SW 1271 (cell line): ENCODE measurements at places on chromosomes 5 and 9.
A peak's percentile ranks its signal among the peaks of the same experiment; 100 is the strongest.

DNA sequence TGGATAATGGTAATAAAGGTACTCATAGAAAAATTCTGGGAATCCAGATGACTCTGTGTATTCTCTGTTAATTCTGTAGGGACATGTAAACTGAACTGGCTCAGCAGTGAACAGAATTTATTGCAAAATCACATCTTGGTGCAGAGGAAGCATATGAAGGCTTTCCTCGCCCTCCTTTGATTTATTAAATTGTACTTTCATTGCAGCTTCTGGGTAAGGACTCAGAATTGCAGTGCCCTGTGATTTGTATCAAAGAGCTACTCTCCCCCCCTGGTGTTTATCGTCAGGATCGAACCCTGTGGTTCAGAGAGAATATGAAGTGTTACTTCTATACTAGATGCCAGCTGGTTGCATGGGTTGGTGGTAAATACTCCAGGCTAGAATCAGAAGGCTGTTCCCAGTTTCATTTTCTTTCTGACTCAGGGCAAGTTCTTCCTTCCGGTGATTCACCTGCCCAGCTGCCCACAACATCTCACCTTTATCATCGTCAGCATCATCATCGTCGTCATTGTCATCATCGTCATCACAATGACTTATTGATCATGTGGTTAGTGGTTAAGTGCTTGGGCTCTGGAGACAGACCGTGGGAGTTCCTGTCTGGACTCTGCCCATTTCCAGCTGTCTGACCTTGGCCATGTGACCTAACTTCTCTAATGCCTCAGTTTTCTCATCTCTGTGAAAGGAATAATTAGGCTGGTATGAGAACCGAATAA lies 238.8 kb downstream of the ARHGAP26 start:
- peak; percentile 23 for DNase-seq

GRCh38 chr5:149702607-149702933 lies 27.5 kb upstream of the PPARGC1B start:
- no peak for DNase-seq

- no peak for DNase-seq
These were observed 1000.5 kb downstream of the PTPRD start for GRCh38 chr9:9612270-9612669.

DNA sequence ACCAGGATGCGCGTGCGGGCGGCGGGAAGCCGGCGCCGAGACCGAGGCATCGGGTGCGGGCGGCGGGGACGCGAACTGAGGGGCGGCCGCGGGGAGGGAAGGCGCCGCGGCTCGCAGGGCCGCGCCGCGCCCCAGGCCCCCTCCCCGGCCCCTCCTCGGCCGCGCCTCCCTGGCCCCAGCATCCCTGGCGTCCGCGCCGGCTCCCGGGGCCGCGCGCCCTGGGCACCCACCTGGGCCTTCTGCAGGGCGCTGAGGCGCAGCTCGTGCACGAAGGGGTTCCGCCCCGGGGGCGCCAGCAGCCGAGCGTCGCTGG lies 324 bp downstream of the LPCAT1 start:
- no peak for DNase-seq
